ENCODE measurements at places on chromosomes 16 and 17.

DNA sequence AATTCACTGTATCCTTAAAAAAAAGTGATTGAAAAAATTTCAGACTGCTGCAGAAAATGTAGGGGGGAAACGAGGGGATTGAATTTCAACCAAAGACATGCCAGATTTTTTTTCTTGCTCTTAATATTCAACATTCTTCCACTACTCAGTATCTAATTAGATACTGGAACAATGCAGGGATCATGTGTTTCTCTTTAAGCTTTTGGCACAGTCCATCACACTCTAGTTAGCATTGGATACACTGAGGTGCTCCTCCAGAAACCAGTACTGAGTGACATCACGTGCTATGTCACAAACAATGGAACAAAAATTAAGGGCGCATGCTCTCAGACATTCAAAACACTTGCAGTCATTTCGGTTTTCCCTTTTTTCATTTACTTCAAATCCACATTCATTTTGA, 298.6 kb upstream of the PSMD7 start:
- no peak for DNase-seq

GRCh38 chr16:88512728-88513696, 57.2 kb upstream of the ZC3H18 start:
- no peak for DNase-seq

DNA sequence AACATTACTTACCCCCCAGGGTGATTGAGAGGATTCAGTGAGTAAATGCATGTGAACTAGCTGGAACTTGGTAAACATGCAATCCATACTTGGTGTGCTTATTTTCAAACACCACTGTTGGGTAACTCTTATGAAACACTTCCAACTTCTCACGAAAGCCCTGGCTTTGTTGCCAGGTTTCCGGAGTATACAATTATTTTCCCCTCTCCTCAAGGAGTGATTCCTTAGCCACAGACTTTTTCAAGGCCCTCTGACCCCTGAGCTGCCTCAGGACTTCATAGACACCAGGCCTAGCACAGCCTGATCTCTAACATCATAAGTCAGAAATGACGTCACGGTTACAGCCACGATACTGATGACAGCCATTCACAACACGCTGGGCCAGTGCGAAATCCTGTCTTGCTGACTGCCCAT, 27.6 kb downstream of the HSD17B2 start:
- DNase-seq: no peak

DNA sequence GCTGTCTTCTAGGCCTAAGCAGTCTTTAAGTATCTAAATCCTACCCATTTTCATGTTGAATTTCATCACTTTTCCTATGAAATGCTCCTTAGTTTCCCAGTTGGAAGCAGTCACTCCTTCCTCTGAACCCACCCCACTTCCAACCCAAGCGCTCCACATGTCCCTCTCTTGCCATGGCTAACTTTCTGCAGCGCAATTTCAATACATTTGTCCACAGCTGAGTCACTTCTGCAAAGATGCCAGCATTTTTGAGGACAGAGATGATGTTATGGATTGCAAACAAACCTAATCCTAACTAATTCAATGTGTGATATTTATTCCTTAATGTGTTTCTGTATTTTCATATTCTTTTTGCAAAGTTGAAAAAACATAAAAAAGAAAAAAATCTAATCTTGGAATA, 71.7 kb downstream of the HLF start:
- no peak for DNase-seq

DNA sequence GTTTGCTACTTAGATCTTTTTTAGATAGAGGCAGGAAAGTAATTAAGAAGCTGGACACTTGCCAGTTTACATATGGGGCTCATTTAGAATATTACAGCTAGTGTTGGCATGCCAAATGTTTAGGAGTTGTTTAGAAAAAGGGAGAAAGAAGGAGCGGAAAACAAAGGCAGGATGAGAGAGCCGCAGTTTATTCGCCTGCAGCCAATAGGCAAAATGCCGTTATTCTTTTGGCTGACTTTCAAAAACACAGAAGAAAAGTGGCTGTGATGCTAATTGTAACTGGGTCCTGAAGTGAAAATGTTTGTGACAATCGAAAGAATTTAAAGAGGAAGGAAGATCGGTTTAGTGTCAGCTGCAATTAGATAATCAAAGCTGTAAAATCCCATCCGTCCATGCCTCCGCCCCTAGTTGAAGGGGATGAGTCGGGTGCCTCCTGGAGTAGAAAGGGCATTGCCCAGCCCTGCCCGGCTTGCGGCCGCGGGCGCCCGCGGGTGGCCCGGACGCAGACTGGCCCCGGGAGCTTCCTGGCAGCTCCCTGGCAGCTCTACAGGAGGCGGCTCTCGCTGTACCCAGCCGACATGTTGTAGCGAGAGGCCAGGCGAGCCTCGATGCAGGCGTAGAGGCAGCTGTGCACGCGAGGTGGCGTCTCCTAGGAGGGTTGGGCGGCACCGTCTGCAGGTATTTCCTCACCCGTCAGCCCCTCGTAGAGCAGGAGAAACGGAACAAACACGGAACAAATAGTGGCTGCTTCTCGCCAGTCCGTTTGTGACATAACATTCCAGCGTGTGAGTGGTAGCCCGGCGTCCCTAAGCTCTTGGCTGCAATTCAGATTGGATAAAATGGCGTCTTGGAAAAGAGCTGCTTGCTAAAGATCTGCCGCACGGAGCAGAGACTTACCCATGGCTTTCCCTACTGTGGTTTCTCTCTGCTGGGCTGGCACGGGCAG, 82.2 kb downstream of the TNRC6C start:
- no peak for DNase-seq

DNA sequence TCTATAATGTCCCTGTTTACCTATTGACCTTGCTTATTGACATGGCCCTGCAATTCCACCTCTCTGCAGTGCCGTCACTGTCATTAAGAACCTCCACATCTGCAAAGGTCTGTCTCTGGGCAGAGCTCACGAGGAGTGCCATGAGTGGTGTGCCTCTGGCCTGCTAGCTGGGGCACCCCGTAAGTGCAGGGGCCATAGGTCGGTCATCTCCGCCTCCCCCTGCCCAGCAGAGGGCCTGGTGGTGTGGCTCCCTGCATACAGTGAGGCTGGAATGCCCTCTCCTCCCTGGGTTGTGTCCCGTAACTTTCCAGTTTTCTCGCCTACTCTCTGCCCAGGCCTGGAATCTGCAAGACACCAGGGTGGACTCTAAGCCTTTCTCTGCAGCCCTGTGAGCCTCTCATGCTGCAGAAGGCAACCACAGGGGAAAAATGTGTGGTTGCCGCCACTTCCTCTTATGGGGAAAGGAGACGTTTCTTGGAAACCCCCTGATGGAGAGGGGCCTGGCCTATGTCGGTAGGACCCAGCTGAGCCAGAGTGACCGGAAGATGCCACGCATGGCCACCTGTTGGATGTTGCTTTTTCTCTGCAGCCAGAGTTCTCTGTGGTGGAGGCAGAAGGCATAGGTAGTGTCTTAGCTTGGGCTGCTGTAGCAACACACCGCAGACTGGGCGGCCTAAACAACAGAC, 2.7 kb upstream of the SNX20 start:
- DNase-seq: no peak

- DNase-seq: no peak
Observed at GRCh38 chr16:52528393-52529065, 18.4 kb downstream of the TOX3 start.

- no peak for DNase-seq
Observed at GRCh38 chr16:87337262-87337771, 20.1 kb upstream of the C16orf95 start.

GRCh38 chr17:39527220-39527813, 66.0 kb downstream of the CDK12 start:
- peak; percentile 12 for DNase-seq

DNA sequence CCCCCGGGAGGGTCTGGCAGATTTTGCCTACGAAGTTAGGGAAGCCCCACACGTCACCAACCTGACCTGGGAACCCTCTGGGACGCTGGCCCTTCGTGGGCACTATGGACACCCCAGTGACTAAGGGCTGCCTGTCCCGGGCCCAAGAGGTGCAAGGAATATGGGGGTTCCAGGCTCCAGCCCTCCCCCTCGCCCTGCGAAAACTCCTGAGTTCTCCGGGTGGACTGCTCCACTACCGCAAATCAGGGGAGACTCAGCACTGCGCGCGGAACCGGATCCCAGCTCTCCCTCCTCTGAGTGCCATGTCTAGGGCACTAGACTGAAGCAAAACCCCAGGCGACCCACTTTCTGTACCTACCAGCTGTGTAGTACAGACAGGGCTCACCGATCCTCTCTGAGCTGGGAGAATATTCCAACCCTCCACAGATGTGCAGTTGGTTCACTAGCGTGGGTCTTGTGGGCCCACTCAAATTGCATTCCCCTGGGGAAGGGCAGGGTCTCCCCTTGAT, at the start of gene ARL5C:
TSS of gene ARL5C (minus strand) at position 321 of the 509 bp plus-strand sequence. CDS start 401 bp downstream, outside the sequence.
- no peak for DNase-seq

- peak; percentile 28 for DNase-seq
Observed at GRCh38 chr16:78675312-78675711, 575.9 kb downstream of the WWOX start.

DNA sequence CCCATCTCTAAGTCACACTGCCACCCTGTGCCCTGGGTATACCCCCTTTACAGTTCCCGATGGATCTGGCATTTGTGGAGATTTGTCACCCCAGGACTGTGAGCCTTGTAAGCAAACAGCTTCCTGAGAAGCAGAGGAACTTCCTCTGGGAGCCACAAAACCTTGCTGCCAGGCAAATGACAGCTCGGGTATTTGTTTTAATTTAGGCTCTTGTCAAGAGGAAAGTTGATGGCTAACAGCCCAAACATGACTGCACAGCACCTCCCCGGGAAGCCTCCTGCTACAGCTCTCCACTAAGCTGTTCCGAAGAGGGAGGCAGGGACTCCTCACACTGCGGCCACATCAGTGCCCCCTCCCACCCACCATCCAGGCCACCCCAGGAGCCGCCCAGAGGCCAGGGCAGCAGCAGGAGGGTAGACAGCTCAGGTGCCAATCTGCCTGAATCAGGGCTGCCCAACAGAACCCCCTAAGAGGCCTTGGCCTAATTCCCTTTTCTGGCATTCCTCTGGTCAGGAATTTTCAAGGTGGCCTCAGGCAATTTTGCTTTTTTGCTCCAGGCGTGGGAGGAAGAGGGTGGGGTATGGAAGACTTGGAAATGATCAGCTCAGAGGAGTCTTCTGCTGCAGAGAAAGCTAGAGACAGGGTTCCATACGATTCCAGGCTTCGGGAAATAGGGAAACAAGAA, 2.6 kb downstream of the ABR start:
- no peak for DNase-seq

DNA sequence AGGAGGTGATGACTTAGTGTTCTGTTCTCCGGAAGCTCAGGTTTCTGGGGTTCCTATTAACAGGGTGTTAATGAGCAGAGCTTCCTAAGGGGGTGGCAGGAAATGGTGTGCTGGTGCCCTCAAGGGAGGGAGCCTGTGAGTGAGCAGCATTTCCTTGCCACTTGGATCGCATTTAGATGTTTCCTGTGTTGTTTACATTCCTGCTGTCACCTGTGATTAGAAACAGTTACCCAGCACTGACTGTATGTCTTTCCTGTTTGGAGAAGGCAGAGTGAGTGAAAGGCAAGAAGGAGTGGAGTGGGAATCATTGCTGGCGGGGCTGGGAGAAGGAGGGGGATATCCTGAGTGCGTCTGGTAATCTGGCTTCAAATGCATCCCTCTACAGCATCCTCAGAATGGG, 214.6 kb downstream of the CCDC182 start:
- DNase-seq: no peak

- no peak for DNase-seq
Observed at GRCh38 chr16:65065031-65065430, 56.8 kb downstream of the CDH11 start.

DNA sequence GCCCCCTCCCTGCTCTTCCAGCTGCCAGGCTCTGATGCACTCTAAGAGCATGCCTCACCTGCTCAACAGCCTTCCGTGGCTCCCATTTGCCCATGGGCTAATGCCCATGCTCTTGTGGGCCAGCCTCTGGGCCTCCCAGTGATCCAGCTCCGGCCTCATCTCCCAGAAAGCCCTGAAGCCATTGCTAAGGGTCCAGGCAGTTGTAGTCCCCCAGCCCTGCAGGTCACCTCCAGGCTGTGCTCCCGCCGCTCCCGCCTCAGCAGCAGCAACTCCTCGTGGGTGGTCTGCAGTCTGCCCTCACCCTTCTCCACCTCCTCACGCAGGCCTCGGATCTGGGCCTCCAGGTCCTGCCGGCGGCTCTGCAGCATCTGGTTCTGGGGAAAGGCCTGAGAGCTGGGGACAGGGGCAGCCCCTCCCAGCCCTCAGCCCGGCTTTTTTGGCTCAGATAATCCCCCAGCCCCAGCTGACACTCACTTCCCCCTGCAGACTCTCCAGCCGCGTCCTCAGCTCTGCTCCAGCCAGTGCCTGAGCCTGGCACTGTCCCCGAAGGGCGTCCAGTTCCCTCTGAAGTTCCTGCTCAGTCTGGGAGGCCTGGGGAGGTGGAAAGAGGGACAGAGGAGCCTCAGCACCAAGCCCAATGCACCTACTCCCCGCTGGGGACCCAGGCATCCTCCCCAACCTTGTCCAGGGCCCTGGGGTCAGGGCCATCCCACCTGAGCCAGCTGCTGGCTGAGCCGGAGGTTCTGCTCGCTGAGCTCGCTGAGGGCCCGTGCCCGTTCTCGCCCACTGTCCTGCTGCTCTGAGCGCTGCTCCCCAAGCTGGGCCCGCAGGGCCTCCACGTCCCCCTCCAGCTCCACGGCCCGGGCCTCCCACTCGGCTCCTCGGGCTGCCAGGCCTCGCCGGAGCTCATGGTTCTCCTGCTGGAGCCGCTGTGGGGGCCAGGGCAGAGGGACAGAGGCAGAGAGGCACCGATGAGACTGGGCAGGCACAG, 6.2 kb downstream of the BICDL2 start:
- no peak for DNase-seq

- no peak for DNase-seq
Observed at GRCh38 chr17:51395621-51396020, 135.3 kb downstream of the UTP18 start.

DNA sequence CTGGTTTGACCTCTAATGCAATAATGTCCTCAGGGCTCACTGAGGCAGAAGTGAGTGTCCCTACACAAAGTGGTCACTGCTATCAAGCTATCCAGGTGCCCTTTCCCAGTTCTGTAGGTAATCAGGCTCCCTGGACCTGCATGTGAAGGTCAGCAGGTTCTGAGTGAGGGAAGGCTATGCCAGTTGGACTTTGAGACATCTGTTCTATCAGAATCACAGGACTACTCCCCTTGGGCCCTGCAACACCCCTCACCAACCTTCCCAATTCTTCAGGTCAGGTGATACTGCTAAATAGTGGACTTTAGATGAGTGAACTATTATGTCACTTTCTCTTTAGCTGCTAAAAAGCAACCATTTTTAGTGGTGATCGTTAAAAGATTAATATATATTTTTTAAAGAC, 37.6 kb downstream of the ZZEF1 start:
- no peak for DNase-seq

GRCh38 chr17:16211590-16211989, 3.7 kb downstream of the NCOR1 start:
- no peak for DNase-seq

All from HuH-7 (cell line).